ENCODE measurements at places on chromosomes 2 and 18.

GRCh38 chr2:118102433-118103082 is 14.3 kb downstream of the INSIG2 start:
- no peak overlapping the region for H3K4me3 ChIP-seq
- H3K27ac ChIP-seq, result no peak overlapping the region
- no peak for DNase-seq
- no peaks in the 10 kb centered on the region for H3K27me3 ChIP-seq

- H3K4me1 ChIP-seq, result peaks cover 25% of the 10 kb centered on the region
- H3K27me3 ChIP-seq, result no peaks in the 10 kb centered on the region
- DNase-seq, result peak; percentile 7
- no peaks in the 10 kb centered on the region for H3K36me3 ChIP-seq
- no peak overlapping the region for H3K4me3 ChIP-seq
- peak overlapping the region; percentile 25 for H3K27ac ChIP-seq
Measured at GRCh38 chr2:23550553-23550952, 165.6 kb downstream of the KLHL29 start.

DNA sequence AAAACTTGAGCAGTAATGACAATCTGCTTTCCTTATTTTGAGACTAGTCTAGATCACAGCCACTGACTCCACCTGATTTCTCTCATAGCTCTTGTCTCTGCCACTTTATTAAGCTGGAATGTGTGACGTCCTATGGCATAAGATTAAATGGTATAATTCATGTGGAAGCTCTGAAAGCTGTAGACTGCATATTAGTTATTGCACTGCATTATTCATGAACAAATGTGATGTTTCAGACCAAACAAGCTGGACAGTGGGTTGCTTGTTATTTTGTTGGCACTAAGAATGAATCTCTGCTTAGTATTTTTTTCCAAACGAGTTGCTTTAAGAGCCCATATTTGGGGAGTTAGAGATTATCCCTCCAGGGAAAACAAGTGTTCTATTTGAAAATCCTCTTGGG is 1218.5 kb downstream of the SUCLG1 start:
- no peaks in the 10 kb centered on the region for H3K36me3 ChIP-seq
- H3K4me3 ChIP-seq, result no peak overlapping the region
- H3K4me1 ChIP-seq, result no peaks in the 10 kb centered on the region
- no peak for DNase-seq

DNA sequence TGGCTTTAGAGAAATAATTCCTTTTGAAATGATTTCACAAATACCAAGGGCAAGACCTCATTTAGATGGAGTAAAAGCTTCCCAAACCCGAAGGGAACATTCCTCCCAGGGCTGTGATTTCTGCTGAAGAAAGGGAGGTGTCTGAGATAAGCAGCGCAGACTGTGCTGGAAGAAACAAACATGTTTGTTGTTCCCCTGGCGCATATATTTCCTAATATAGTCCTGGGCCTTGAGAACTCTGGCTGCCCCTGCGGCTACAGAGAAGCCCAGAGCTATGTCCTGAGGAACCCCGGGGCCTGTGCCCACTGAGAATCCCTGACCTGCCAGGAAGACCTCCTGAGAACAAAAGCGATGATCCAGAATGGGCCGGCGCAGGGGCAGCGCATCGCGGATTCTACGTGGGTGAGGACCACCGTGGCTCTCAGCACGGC is 372.6 kb upstream of the NT5C1B start:
- H3K27me3 ChIP-seq, result no peaks in the 10 kb centered on the region
- H3K27ac ChIP-seq, result no peak overlapping the region
- DNase-seq, result no peak
- no peaks in the 10 kb centered on the region for H3K36me3 ChIP-seq
- H3K4me1 ChIP-seq, result no peaks in the 10 kb centered on the region

GRCh38 chr18:10315522-10315921 is 138.9 kb upstream of the APCDD1 start:
- H3K4me3 ChIP-seq, result no peak overlapping the region
- no peak overlapping the region for H3K27ac ChIP-seq
- DNase-seq, result no peak
- H3K27me3 ChIP-seq, result peaks cover 12% of the 10 kb centered on the region
- H3K4me1 ChIP-seq, result no peaks in the 10 kb centered on the region
- no peaks in the 10 kb centered on the region for H3K36me3 ChIP-seq

DNA sequence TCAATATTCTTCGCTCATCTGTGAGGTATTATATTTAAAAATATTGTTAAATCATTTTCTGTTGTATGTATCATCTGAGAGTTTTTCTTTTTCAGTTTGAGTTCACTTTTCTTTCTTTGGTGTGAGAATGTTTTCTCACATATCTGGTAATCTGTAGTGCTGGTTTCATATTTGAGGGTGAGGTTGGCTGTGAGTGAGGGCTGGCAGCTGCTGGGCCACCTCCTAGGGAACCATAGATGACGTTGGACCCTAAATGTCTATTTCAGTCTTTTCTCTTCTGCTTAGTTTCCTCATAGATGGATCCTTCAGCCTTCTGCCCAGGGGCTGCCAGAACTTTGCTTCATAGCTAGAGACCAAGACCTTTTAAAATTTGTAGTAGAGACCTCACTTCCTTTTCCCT is 33.5 kb downstream of the MGAT5 start:
- H3K36me3 ChIP-seq, result no peaks in the 10 kb centered on the region
- H3K27me3 ChIP-seq, result no peaks in the 10 kb centered on the region
- H3K4me3 ChIP-seq, result no peak overlapping the region
- DNase-seq, result no peak

DNA sequence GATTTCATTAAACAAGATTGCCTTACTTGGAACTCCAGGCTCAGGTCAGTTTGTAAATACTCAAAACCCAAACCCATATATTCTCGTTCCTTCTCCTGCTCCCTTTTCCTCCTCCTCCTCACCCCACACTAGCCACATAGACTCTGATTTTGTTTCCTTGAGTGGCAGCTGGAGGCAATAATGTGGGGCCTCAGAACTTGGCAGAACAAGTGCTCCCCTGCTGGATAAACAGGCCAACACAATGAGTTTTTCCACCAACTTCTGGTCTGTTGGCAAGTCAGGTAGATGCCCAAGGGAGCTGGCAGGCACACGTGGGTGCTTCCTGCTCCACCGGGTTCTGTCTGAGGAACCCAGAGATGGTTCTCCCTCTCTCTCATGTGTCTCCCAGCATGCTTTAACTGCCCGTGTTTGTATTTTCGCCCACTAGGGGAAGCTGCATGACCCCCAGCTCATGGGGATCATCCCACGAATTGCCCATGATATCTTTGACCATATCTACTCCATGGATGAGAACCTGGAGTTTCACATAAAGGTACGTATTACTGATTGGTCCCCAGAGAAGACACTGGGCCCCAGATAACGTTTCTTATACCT is 61.9 kb downstream of the KIF5C start:
- H3K27me3 ChIP-seq, result no peaks in the 10 kb centered on the region
- no peak overlapping the region for H3K27ac ChIP-seq
- no peak for DNase-seq

DNA sequence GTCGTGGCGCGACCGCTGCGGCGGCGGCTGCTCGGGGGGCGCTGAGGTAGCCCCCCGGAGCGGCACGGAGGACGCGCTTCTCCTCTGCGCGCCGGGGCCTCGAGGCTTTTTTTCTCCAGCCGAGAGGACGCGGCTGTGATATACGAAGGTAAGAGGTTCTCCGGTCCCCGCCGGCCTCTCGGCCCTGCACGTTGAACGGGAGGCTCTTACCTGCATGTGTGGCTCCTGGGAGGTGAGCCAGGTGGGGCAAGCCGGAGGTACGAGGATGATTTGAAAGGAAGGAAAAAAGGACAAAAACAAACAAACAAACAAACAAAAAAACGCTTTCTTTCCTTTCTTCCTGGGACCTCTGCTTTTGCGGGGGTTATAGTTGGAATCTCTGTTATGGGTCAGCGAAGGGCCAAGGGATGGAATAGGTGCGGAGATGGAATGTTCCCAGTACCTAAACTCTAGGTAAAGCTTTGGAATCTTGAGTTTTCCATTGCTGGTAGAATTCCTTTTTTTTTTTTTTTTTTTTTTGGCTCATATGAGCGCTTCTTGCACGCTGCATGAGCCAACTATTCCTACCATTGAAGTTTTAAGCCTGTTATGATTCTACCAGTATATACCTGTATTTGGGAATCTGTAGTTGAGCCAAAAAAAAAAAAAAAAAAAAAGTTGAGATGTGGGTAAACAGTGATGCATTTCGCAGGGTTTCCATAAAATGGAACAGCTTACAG is 674 bp downstream of the PTPN4 start:
- DNase-seq, result no peak
- peak overlapping the region; percentile 98 for H3K4me3 ChIP-seq
- peaks cover 19% of the 10 kb centered on the region for H3K4me1 ChIP-seq
- no peaks in the 10 kb centered on the region for H3K36me3 ChIP-seq
- no peaks in the 10 kb centered on the region for H3K27me3 ChIP-seq
- peak overlapping the region; percentile 52 for H3K27ac ChIP-seq

DNA sequence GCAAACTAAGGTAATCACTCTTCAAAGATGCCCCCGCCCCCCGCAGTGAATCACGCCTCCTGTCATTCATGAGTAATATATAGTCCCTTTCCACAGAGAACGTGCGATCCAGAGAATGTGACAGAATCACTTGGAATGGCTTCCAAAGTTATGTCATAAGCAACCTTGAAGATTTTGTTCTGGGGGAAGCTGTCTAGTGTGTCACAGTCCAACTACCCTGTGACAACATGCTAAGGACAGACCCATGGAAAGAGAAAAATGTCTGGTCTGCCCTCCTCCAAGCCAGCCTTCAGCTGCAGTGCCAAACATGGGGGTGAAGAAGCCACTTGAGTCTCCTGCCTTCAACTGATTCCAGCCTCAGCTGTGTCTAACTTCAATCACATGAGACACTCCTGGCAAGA is 259.1 kb downstream of the SS18 start:
- H3K27me3 ChIP-seq, result no peaks in the 10 kb centered on the region
- no peak overlapping the region for H3K27ac ChIP-seq
- peaks cover 4% of the 10 kb centered on the region for H3K4me1 ChIP-seq
- no peak overlapping the region for H3K4me3 ChIP-seq
- no peak for DNase-seq

DNA sequence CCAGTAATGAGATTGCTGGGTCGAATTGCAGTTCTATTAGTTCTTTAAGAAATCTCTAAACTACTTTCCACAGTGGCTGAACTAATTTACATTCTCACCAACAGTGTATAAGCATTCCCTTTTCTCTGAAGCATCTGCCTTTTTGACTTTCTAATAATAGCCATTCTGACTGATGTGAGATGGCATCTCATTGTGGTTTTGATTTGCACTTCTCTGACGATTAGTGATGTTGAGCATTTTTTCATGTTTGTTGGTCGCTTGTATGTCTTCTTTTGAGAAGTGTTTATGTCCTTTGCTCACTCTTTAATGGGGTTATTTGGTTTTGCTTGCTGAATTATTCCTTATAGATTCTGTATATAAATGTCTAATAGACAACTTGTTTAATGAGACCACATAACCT is 69.6 kb upstream of the UGP2 start:
- DNase-seq, result no peak
- H3K4me1 ChIP-seq, result no peaks in the 10 kb centered on the region
- no peak overlapping the region for H3K4me3 ChIP-seq
- H3K36me3 ChIP-seq, result no peaks in the 10 kb centered on the region
- H3K27me3 ChIP-seq, result no peaks in the 10 kb centered on the region

DNA sequence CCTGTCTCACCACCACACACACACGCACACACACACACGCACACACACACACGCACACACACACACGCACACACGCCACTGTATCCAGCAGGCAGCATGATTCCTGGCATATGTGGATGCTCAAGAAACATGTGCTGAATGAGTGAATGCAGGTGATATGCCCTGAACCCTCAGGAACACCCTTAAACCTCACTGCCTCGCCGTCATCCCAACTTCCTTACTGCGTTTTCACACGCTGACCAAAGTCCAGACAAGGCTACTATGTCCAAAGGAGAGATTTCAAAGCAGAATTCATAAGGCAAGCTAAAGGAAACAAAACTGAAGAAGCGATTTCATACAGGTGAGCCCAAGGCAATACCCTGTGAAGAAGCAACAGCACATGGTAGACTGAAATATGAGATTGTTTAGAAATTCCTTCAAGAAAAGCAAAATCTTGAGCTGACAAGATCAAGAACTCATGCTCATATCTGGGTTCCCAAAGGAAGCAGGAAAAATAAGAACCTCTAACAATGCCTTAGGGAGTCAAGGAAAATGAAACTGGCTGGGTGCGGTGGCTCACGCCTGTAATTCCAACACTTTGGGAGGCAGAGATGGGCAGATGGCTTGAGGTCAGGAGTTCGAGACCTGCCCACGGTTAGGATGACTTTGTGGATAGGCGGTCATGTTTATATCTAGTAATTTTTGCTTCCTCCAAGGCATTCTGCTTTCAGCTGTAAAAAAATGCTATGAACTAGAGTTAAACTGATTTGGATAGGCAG is 69.1 kb downstream of the TNFRSF11A start:
- H3K4me1 ChIP-seq, result no peaks in the 10 kb centered on the region
- no peak overlapping the region for H3K27ac ChIP-seq
- H3K36me3 ChIP-seq, result no peaks in the 10 kb centered on the region
- H3K27me3 ChIP-seq, result no peaks in the 10 kb centered on the region

DNA sequence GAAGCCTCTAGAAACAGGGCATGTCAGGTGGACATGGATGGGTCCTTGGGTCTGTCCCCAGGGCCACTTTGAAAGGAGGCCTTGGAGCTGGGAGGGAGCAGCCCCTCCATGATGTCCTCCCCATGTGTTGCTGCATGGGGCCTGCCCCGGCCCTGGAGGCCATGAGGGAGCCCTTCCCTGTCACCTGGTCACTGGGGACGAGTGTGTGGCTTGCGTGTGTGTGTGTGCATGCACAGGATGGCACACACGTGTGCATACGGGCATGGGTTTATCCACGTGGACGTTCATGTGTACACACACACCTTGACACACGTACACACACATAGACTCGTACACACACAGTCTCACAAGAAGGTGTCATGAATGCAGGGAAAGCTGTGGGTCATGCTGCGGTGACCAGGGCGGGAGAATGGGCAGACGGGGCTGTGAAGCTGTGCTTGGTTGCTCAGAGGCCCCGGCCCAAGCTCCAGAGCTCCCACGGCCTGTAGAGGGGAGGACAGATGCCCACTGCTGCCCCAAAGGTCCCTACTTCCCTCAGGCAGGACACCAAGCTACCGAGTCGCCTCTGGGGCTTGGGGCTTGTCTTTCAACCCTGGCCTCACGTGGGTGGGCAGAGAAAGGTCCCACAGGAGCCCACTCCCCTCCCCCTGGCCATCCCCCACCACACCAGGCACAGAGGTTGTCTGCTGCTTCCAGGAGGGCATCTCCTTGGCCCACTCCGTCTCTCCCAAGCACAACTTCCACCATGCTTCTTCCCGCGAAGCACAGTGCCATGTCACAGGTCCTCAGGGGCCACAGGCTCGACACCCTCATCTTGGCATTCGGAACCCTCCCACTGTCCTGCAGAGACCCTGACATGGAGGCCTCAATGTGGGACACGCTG is 42.3 kb upstream of the GPC1 start:
- DNase-seq, result no peak
- peaks cover 2% of the 10 kb centered on the region for H3K4me1 ChIP-seq

GRCh38 chr2:172226244-172227061 is 123.8 kb upstream of the DLX2 start:
- H3K4me1 ChIP-seq, result peaks cover 3% of the 10 kb centered on the region
- H3K27me3 ChIP-seq, result no peaks in the 10 kb centered on the region
- H3K27ac ChIP-seq, result no peak overlapping the region
- no peaks in the 10 kb centered on the region for H3K36me3 ChIP-seq
